CD4-positive, alpha-beta T cell treated with Interleukin-6 at 100 ng/mL for 8 hours (primary cell): ENCODE measurements at places on chromosomes 12 and 14.

DNA sequence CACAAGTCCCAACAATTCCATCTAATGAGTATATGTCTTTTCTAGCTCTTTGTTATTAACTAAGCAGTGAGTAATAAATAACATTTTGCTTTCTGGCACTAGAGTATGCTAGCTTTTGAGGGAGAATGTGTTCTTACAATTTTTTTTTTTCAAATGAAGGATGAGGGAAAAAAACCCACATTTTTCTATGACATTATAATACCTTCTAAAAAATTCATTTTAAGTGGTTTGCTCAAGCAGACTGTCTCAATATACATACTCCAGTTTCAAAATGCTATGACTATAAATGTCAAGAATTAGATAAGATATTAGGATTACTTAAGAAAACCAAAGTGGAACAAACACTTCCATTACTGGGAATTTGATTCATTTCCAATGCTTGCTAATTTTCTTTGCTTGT, 394.6 kb downstream of the C12orf75 start:
- no peak for DNase-seq

DNA sequence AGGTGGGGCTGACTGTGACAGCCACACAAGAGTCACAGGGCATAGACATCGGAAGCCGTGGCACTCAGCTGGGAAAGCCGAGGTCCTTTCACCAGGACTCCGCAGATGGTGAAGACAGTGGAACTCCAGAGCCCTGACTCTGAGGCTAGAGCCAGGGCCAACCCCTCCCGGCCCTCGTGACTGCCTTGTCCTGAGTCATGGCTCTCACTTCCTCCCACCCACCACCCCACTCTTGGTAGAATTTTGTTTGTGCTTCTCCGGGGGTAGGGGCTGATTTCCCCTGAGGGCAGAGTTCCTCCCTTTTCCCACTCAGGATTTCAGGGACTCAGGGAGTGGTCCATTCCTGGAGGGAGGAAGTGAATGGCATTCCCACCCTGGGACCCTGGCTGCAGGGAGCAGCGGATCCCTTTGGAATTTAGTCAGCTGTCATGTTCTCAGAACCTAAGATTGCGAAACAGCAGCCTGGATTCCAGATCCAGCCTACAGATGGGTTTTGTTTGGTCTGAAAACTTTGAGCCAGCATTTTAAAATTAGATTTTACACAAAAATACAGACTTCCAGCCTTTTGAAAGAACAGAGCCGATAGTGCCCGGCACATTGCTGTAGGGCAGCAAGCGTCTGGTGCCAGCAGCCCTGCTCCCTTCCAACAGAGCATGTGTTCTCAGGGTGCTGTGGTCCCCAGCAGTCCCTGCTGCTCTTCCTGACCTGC, 50.7 kb downstream of the TPCN1 start:
- no peak for DNase-seq

- DNase-seq = no peak
Observed at GRCh38 chr14:48792376-48793024, 793.7 kb downstream of the RPS29 start.

DNA sequence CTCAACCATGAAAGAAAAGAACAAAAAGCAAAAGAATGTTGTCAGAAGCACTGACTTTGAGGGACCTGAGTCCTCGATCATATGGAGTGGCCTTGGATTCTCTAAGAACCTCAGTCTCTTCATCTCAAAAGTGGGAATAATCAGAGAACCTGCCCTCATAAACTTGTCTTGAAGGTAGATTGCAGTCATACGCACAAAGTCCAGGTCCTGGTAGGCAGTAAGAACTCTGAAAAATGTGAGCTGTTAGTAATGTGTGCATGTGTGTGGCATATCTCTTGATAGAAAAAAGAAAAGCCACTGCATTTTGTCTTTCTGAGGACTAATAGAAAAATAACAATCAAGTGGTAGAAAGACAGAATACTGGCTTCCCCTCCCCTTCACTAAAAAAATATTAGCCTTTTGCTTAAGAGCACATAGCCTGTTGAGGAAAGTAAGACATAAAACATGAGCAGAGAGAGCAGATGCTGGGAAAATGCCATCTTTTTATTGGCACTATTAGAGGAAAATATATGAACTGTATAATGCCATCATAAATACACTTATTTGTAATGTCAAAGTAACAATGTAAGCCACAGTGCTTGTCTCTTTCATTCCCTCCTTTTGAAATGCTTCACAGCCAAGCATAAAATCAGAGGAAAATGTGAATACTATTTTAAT, 205.1 kb upstream of the TBX3 start:
- no peak for DNase-seq

GRCh38 chr12:113180333-113180732, 4.9 kb downstream of the DDX54 start:
- DNase-seq = no peak
